ENCODE measurements at places on chromosomes 7 and 10. TPM values are rescaled to one million over a fixed set of nuclear protein-coding genes. Genes with fewer than 3 reads are reported as not detected.

DNA sequence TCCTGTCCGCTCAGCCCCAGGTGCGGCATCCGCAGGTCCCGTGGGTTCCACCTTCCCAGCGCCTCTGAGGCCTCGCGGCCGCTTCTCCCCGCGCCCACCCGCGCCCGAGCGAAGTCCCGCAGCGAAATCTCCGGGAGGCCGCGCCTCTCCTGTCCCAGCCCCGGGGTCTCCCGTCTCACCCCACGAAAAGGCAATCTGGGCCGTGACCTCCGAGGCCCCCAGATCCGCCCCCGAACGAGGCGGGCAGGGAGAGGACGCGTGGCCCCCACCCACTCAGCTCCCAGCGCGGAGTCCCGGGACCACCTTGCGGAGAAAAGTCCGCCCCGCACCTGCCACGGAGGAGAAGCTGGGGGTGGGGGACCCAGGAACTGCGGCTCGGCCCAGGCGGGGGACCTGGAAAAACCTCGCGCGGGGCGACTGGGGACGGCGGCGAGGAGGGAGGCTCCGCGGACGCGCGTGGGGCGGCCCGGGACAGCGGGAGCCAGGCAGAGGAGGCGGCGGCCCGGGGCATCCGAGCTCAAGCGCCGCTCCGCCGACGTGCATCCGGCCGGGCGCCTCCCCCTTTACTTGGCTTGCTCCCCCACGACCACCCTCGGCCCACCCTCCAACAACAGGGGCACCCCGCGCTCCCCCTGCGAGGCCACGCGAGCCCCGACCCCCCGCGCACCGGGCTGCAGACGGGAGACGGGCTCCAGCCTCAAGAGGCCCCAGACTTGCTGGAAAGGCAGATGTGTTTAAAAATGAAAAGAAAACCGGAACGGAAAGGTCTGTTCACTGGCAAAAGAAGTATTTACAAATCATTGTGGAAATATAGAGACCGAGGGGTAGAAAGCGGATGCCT, 33.0 kb upstream of the RNF32 start:
- H3K4me3 ChIP-seq, result peak overlapping the region; percentile 31
- DNase-seq, result no peak
- H3K27ac ChIP-seq, result no peak overlapping the region
- no peaks in the 10 kb centered on the region for H3K27me3 ChIP-seq

Gene MYL7
- 2.2 TPM for total RNA-seq

DNA sequence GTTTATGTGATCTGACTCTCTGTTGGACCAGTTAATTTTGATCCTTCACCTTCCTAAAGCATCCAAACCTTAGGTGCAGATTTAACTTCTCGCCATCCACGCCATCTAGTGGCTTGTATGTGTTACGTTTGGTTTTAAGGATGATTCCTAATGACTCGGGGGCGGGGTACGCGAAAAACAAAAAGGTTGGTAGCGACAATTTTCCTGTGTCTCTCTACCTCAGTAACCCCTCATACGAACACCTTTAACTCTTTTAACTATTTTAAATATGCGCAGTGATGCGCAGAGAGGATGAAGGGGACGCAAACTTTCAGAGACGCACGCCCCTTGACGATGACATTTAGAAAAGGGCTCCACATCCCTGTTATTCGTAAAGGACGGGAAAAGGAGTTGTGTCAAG, 714 bp upstream of the KCND2 start:
- H3K27me3 ChIP-seq, result peaks cover 16% of the 10 kb centered on the region
- no peak for DNase-seq
- no peaks in the 10 kb centered on the region for H3K36me3 ChIP-seq
- H3K4me1 ChIP-seq, result no peaks in the 10 kb centered on the region

GRCh38 chr7:52325237-52325636, 710.2 kb upstream of the POM121L12 start:
- no peaks in the 10 kb centered on the region for H3K36me3 ChIP-seq
- H3K4me3 ChIP-seq, result no peak overlapping the region
- DNase-seq, result no peak
- H3K27ac ChIP-seq, result no peak overlapping the region

DNA sequence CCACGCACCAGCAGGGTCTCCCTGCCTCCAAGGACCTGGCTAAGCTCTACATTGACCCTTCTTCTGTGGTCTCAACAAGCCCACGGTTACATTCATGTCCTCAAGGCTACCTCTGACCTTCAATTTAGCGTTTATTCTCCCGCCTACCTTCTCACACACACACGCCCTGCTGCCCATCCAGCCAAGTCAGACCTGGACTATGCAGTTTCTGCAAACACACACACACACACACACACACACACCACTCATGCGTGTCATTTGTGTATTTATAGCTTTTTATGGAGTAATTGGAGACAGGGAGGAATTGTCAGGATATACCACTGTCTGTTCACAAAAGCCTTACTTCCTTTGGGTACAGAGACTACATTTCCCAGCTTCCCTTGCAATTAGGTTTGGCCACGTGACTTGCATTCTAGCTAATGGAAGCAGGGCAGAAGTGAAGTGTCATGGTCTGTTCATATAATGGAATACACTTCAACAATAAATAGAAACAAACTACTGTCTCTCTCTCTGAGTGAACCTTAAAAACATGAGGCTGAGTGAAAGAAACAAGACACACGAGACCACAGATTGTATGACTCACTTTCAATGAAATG, 53.8 kb upstream of the CPXM2 start:
- no peak for DNase-seq
- H3K27ac ChIP-seq, result no peak overlapping the region
- no peaks in the 10 kb centered on the region for H3K36me3 ChIP-seq
- no peaks in the 10 kb centered on the region for H3K4me1 ChIP-seq

DNA sequence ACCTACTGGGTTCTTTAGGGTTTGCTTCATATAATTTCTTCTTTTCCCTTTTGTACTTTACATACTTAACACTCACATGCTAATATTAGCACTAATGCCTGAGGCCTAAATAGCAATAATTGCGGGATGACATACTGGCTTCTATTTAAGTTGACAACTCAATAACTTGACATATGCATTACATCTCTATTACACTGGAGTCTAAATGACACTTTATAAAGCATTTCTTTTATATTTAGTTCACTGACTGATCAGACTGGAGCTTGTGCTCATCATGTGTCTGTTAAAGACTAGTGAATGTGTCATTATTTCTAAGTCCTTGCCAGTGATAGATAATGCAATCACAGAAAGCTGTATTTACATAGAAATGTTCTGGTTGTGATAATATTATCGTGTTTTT, 472.1 kb upstream of the SEMA3A start:
- DNase-seq, result no peak
- no peak overlapping the region for H3K27ac ChIP-seq
- H3K36me3 ChIP-seq, result no peaks in the 10 kb centered on the region
- H3K27me3 ChIP-seq, result no peaks in the 10 kb centered on the region

DNA sequence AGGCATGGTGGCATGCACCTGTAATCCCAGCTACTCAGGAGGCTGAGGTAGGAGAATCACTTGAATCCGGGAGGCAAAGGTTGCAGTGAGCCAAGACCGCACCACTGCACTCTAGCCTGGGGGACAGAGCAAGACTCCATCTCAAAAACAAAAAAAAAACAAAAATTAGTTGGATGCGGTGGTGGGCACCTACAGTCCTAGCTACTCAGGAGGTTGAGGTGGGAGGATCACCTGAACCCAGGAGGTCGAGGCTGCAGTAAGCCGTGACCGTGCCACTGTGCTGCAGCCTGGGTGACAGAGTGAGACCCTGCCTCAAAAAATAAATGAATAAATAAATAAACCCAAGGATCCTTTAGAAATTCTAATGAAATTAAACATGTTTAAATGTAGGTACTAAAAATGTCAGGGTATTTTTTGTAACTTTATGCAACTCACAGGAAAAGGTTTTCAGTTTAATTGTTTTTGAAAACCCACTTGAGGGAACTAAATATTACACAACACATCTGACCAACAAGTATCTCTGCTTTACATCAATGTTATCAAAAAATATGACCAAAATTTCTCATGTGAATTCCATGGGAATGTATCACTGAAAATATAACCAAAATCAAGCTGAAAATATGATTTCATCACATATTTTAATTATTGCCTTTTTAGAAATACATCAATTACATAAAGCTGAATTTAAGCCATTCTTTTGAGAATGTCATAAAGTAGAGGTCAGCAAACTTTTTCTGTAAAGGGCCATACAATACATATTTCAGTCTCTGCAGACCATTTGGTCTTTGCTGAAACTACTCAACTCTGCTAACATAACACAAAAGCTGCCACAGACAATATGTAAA, 23.9 kb downstream of the UPF2 start:
- no peak for DNase-seq
- H3K36me3 ChIP-seq, result no peaks in the 10 kb centered on the region
- H3K27me3 ChIP-seq, result no peaks in the 10 kb centered on the region
- no peak overlapping the region for H3K27ac ChIP-seq

DNA sequence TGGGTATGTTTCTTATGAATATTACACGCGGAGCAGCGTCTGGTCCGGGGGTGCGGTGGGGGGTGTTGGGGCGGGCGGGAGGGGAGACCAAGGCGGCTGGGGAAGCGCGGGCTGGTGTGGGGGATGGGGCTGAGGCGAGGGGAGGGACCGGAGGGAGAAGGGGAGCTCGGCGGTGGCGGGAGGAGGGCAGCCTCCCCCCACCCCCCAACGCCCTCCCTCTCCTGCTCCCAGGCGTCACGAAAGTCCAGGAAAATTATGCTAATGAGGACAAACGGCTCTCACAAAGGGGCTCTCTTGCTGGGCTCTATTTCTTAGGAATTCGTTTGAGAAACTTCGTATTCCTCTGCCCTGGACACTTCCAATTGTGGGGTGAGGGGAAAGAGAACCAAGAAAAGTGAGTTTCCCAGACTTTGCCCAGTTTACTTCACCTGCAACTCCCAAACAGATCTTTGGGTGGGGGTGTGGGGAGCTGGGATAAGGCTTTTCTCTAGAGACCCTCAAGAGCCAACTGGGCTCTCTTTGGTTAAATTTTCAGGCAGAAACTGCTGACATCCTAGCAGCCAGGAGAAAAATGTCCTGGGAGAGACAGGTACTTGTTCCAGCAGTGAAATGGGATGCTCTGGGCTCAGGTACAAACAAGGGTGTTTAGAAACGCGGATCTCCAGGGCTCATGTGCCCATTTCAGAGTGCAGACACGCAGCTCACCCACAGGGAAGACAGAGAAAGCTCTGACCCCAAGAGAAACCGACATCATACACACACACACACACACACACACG, 11.7 kb upstream of the HOXA2 start:
- peak; percentile 70 for DNase-seq
- peak overlapping the region; percentile 91 for H3K27ac ChIP-seq
- no peaks in the 10 kb centered on the region for H3K36me3 ChIP-seq
- peak overlapping the region; percentile 48 for H3K4me3 ChIP-seq

Gene NKX2-3
- total RNA-seq, result 5.4 TPM

- H3K27ac ChIP-seq, result no peak overlapping the region
- no peaks in the 10 kb centered on the region for H3K36me3 ChIP-seq
- H3K4me3 ChIP-seq, result no peak overlapping the region
- H3K4me1 ChIP-seq, result no peaks in the 10 kb centered on the region
- no peak for DNase-seq
Observed at GRCh38 chr10:1530871-1531517, 206.3 kb downstream of the ADARB2 start.

Gene MYPN
- 0.07 TPM for total RNA-seq

GRCh38 chr7:29915481-29916215, 74.0 kb downstream of the SCRN1 start:
- no peaks in the 10 kb centered on the region for H3K27me3 ChIP-seq
- no peak for DNase-seq
- no peak overlapping the region for H3K27ac ChIP-seq
- no peaks in the 10 kb centered on the region for H3K36me3 ChIP-seq
- H3K4me3 ChIP-seq, result no peak overlapping the region

DNA sequence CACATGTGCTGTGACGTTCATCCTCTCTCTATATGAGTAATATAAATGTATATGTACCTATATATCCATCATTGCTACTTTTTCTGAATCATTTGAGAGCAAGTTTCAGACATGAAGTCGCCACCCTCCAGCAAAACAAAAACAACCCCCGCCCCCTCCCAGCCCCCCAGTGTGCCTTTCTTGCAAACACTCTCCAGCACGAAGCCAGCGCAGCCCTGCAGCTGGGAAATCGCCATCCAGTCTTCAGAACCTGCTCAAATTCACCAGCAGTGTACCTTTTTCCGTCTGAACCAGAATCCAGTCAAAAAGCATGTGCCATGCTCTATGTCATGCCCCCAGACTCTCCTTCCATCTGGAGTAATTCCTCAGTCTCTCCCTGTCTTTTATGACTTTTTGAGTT, 135.8 kb downstream of the TACC2 start:
- H3K27ac ChIP-seq, result no peak overlapping the region
- H3K4me3 ChIP-seq, result no peak overlapping the region
- H3K27me3 ChIP-seq, result no peaks in the 10 kb centered on the region
- no peak for DNase-seq
- H3K36me3 ChIP-seq, result no peaks in the 10 kb centered on the region

- no peak for DNase-seq
- no peaks in the 10 kb centered on the region for H3K36me3 ChIP-seq
- H3K27me3 ChIP-seq, result no peaks in the 10 kb centered on the region
- no peak overlapping the region for H3K27ac ChIP-seq
- no peaks in the 10 kb centered on the region for H3K4me1 ChIP-seq
Observed at GRCh38 chr7:40714363-40715052, 579.7 kb downstream of the SUGCT start.

DNA sequence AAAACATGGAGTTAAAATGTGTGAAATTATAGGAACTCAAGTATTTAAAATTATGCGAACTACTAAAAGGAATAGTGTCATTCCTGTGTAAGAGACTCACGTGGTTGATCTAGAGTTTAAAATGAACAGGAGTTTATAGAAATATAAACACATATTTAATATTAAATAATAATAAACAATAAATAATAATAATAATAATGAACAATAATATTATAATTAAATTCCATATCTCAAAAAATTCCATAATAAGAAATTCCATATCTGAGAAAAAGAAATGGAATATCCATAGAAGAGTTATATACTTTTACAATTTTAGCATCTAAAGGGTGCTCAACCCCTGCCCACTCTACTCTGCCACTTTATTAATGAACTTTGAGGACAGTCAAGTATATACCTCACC, 429.6 kb downstream of the TNS3 start:
- DNase-seq, result no peak
- no peak overlapping the region for H3K4me3 ChIP-seq
- H3K27me3 ChIP-seq, result no peaks in the 10 kb centered on the region
- H3K36me3 ChIP-seq, result no peaks in the 10 kb centered on the region

DNA sequence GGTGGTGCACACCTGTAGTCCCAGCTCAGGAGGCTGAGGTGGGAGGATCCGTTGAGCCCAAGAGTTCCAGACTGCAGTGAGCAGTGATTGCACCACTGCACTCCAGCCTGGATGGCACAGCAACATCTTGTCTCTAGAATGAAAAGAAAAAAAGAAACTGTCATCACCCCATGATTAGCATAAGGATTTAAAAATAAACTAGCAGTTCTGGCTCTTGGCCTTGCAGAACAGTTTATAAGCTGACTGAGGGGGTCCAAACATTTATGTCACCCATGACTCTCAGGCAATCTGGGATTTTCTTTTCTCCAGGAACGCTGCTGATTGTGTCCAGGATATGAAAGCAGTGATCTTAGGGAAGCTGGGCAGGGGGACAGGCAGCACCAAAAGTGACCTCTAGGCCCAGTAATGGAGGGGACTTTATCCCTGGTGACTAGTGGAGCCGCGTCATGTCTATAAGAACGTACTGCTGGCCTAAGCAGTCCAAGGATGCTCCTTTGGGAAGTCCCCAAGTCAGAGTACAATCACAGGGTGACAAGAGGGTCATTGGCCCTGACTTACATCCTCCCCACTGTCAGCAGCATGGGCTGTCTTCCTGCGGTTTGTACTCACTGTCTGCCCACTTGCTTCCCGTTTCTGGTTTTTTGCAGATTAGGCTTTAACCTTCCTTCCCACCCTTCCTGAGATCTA, 177.4 kb downstream of the ARHGAP12 start:
- H3K4me1 ChIP-seq, result no peaks in the 10 kb centered on the region
- DNase-seq, result no peak
- no peaks in the 10 kb centered on the region for H3K27me3 ChIP-seq
- H3K4me3 ChIP-seq, result no peak overlapping the region
- no peak overlapping the region for H3K27ac ChIP-seq

Gene AKR1C8
- total RNA-seq, result not detected

Gene AIMP2
- total RNA-seq, result 31.8 TPM

Data from colonic mucosa (tissue), 4 donors.